ENCODE measurements at places on chromosomes 16 and 17. TPM values are rescaled to one million over a fixed set of nuclear protein-coding genes. Genes with fewer than 3 reads are reported as not detected.

Gene CIBAR2
- total RNA-seq: not detected

Gene C17orf113
- 0.20 TPM for total RNA-seq

Gene KRT15
- total RNA-seq: 0.20 TPM

Gene RNF43
- not detected for total RNA-seq

Gene SLC16A11
- total RNA-seq: 0.22 TPM

Gene ODAD4
- under 0.01 TPM for total RNA-seq

Gene KCNJ12
- total RNA-seq: not detected

Gene ACSM2A
- total RNA-seq: under 0.01 TPM

Gene EVPLL
- total RNA-seq: not detected

Gene TMEM238L
- total RNA-seq: not detected

Gene TPPP3
- not detected for total RNA-seq

Gene RAB26
- 0.20 TPM for total RNA-seq

Gene ACSM3
- total RNA-seq: 0.22 TPM

Gene MTHFSD
- total RNA-seq: 7.2 TPM

Gene TBC1D3D
- total RNA-seq: under 0.01 TPM

Gene CDH8
- total RNA-seq: not detected

Gene ZMYND15
- total RNA-seq: under 0.01 TPM

Gene SPN
- total RNA-seq: not detected
